ENCODE measurements at places on chromosomes 5 and 9.

DNA sequence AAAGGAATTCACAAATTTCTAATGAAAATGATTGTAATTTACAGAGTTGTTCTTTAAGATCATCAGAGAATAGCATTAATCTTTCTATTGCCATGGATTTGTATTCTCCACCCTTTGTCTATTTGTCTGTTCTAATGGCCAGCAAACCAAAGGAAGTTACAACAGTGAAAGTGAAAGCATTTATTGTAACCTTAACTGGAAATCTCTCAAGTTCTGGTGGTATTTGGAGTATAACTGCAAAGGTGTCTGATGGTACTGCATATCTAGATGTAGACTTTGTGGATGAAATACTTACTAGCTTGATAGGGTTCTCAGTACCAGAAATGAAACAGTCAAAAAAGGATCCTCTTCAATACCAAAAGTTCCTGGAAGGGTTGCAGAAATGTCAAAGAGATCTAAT is 21.7 kb downstream of the RMI1 start:
- DNase-seq = no peak

- DNase-seq = no peak
Observed at GRCh38 chr5:160097991-160098390, 21.3 kb downstream of the PWWP2A start.

GRCh38 chr5:116557669-116558271 is 16.9 kb downstream of the SEMA6A start:
- no peak for DNase-seq

- peak; percentile 19 for DNase-seq
Observed at GRCh38 chr9:105204416-105204815, 40.0 kb upstream of the SLC44A1 start.

GRCh38 chr9:115146581-115147021 is 28.6 kb upstream of the TNC start:
- DNase-seq = peak; percentile 95

Data from fibroblast of upper back skin (primary cell).